ENCODE measurements at places on chromosomes 12 and 14.

GRCh38 chr12:125988545-125988944 is 923.3 kb downstream of the AACS start:
- DNase-seq: no peak

DNA sequence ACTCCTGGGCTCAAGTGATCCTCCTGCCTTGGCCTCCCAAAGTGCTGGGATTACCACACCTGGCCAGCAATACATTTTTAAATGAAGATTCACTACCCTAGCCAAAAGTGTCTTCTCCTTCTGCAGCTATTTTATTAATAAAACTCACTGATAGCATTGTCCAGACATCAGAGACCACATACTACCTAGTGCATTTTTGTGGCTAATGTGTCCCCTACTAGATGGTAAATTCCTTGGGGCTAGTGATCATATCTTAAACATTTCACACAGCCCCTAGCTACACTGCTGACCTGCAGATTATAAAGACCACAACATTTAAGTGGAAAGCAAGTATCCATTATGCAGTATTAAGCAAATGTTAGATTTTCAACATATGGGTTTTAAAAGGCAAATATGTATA is 17.0 kb downstream of the DTD2 start:
- no peak for DNase-seq

- no peak for DNase-seq
Observed at GRCh38 chr14:72247896-72248465, 315.8 kb downstream of the RGS6 start.

- DNase-seq: no peak
Observed at GRCh38 chr14:39974036-39974435, 541.8 kb upstream of the FBXO33 start.

DNA sequence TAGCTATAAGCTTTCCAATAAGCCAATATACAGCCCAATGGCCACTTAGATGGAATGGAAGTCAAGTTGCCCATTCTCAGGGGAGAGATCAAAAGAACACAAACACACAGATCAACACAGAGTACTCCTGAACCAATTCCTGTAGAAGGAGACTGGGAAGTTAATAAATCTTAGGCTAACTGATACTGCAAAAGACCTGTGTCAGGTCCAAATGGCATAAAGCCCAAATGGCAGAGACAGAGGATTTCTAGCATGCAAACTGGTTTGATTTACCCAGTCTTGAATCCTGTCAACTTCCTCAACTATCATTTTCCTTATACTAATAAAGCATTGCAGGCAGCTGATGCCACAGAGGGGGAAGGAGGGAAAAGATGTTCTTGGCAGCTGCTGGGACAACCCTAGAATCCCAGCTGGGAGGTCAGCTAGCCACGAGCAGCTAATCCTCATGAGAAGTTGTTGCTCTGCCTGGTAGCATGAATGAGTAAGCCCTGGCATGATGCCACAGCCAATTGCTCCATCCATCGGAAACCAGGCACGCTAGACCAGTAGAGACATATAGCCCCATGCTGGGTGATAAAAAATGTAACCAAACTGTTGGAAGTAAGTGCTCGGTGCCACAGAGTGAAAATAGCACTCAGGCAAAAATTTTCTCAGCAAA is 26.2 kb downstream of the ANG start:
- DNase-seq: no peak

GRCh38 chr12:50947933-50948626 is 4.3 kb upstream of the HIGD1C start:
- DNase-seq: no peak

GRCh38 chr12:50986966-50987737 is 34.8 kb downstream of the HIGD1C start:
- no peak for DNase-seq

DNA sequence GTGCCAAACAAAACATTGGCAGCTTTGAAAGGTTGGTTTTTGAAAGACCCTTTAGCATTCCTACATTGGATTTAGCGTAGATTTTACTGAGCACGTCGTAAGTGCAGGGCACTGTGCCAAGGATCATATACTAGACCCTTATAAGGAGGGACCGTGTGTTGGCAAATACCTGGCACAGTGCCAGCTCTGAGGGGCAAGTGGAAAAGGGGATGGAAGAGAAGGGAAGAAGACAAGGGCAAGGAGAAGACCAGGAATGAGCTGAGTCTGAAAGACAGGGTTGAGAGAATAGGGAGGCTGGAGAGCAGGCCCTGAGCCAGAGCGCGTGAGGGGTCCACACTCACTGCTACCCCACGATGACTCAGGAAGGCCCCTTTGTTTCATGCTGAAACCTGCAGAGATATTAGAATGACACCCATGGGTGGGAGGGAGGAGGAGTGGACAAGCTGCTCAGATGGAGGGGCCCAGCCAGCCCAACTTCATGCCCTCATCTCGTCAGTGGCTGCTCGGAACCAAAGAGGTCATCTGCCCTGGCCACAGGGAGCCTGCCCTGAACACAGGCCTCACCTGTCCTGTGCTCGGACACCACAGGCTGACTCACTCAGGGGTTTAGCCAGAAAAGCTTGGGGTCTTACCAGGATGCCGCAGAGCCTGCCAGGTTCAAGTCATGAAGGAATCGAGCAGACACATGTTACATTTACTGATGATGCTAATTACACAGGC is 25.0 kb downstream of the RAB35 start:
- no peak for DNase-seq

DNA sequence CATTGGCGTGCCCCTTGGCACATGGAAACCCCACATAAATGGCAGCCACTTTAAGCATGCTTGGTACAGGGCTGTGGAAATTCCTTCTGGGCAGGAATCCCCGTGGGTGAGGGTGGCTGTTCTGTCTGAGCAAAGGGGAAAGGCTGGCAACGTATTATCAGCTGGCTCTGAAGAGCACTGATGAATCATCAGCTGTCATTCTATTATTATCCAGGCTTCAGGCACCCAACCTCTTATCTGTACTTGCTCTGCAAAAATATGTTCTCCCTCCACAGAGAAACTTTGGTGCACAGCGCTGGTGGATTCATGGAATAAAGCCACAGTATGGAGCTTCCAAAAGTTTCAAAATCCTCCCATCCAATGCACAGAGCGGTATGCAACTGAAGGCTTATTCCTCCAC is 167.1 kb downstream of the TBX5 start:
- DNase-seq: no peak

DNA sequence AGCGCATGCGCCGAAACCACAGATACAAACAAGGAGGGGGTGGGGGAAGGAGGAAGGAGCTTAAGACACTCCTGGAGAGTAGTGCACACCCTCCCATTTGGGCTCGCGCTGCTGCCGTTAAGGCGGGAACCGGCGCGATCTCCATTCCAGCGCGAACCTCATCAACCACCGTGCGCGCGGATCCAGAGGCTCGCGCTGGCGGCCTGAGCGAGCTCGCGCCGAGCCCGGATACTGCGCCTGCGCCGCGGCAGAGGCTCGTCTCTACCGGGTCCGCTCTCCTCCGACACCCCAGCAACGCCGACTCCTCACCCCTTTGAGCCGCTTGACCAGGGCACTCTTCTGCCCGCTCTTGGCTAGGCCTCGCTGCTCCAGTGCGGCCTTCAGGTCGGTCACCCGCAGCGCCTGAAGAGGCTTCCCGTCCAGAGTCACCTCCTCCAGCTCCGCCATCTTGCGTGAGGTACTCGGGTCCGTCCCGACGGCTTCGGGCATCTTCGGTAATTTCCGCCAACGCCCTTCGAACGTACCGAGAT is at the start of gene ACIN1:
TSS of gene ACIN1 (minus strand) at position 471 of the 530 bp plus-strand sequence. CDS start at position 447, 24 bp downstream.
- DNase-seq: no peak

- DNase-seq: no peak
Observed at GRCh38 chr14:77039285-77040058, 11.0 kb upstream of the IRF2BPL start.

DNA sequence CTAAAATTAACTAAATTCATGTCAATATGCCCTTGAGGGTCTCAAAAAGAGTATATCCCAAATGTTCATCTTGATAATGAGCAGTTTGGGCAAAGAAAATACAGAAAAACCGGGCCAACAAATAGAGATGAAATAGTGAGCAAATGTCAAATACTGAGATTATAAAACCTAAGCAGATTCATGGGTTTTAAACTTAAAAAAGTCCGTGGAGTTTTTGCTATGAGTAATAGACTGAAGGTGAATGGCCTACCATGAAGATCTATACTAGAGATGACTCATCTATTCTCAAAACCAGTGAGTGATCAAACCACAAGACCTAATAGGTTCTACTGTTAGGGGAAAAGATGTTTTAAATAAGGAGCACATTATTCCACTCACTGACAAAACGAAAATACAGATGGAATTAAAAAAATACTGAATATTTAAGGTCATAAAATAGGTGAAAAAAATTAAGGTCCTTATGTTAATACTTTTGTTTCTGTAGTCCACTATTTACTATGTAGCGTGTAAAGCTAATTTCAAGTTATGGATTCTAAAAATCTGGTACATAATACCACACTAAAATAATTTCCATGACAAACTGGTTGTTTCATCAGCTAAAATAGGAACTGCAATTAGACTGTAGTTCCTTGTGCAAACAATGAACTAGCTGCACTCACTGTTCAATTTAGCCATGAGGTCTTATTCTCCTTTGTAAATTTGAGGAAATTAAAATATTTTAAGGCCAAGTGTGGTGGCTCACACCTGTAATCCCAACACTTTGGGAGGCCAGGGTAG is 5.0 kb downstream of the HNRNPC start:
- DNase-seq: no peak

GRCh38 chr12:76006028-76006925 is 25.3 kb downstream of the PHLDA1 start:
- no peak for DNase-seq

DNA sequence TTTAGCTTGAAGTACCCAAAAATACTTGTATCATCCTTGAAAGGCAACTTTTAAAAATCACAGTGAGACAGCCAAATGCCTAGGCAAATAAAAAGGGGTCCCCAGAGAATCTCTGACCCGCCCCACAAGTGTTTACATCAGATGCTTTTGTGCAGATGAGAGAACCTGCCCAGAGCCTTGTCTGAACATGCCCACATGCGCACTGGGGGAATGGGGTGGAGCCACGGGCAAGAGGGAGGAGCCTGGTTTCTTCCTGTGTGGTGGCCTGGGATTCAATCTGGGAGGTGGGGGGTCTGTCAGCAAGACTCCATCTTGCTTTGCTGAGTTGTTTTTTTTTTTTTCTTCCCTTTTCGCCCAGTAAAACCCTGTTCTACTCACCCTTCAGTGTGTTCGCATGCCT is 381.7 kb upstream of the CCDC196 start:
- DNase-seq: no peak

DNA sequence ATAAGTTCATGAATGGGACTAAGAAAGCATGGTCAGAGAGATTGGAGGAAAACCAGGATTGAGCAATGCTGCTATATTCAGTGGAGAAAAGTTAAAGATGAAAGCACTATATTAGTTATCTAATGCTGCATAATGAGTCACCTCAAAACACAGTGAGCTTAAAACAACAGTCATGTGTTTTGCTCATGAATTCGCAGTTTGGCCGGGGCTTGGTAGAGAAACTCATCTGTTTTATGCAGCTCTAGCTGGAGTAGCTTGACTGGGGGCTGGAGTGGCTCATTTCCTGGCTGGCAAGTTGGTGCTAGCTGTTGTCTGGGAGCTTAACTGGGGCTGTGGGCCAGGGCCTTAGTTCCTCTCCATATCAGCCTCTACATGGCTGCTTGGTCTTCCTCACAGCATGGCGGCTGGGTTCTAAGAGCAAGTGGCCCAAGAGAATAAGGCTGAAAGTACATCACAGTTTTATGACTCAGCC is 90.1 kb downstream of the ADCK1 start:
- no peak for DNase-seq

GRCh38 chr12:122080149-122081082 is 1.9 kb downstream of the MLXIP start:
- no peak for DNase-seq

GRCh38 chr14:95513291-95513690 is 3.2 kb downstream of the SYNE3 start:
- DNase-seq: no peak

DNA sequence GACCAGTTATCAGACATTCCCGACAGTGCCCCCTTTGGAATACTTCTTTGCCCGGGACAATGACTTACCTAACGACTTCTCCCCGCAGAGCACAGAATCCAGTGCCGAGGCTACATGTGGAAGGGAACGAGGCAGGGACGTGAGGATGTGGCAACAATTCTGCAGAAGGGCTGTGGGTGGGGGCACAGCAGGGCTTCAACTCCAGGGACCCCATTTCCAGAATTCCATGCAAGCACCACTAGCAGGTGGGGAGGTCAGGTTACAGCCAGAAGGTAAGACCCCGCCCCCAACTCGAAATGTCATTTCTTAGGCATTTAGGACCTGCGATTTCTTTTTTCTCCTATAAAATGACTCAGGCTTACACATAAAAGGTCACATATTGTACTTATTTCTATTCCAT is 207.9 kb downstream of the TMEM132C start:
- DNase-seq: no peak

DNA sequence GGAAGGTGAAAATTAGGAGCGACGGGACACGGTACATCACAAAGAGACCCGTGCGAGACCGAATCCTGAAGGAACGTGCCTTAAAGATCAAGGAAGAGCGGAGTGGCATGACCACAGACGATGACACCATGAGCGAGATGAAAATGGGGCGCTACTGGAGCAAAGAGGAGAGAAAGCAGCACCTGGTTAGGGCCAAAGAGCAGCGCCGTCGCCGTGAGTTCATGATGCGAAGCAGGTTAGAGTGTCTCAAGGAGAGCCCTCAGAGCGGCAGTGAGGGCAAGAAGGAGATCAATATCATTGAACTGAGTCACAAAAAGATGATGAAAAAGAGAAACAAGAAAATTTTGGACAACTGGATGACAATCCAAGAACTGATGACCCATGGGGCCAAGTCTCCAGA is 385.3 kb downstream of the PDZRN4 start:
- DNase-seq: no peak

DNA sequence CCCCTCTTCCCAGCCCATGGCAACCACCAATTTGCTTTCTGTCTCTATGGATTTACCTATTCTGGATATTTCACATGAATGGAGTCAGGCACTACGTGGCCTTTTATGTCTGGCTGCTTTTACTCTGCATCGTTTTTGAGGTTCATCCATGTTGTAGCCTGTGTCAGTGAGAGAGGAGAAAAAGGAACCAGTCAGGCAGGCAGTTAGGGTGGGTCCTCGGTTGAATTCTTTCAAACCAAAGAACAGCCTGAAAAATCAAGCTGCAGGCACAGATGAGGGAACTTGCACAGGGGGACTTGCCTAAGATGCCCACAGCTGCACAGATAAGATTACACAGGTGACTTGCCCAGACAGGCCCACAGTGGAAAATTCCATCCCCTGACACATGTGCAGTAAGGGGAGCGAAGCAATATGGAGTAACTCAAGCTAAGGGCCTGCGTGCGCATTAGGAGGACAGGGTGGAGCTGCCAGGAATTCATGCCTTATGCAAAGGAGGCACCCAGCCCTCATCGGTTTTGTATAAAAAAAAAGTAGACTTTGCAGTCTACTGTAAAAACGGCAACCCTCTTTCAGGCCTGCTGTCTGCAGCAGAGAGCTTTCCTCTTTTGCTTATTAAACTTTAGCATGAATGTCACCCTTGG is 152.4 kb upstream of the RFLNA start:
- DNase-seq: no peak

GRCh38 chr12:10941369-10941768 is 2.3 kb upstream of the TAS2R14 start:
- no peak for DNase-seq

DNA sequence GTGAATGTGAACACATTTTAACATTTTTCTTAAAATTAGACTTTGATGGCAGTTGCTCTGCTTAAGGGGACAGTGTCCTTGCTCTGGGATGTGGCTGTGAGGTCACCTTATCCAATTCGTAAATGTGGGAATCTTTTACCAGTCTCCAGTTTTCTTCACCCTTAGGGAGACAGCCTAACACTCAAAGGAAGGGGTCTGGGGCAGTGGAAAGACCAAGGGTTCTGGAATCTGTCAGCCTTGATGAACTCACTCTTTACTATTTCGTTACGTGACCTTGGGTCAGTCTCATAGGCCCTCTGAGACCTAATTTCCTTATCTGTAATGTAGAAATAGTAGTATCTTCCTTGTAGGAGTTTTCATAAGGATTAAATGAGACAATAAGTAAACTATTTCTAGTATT is 245.6 kb upstream of the ATP2B1 start:
- no peak for DNase-seq
